Bladder microvascular endothelial cell (primary cell): ENCODE measurements at places on chromosomes 3 and 15. TPM values are rescaled to one million over a fixed set of nuclear protein-coding genes. Genes with fewer than 3 reads are reported as not detected.

The RAB11A gene
- 103 and 447 TPM in 2 replicates for total RNA-seq

The NAALADL2 gene
- total RNA-seq, result 0.44 and 0.65 TPM in 2 replicates

The GP5 gene
- 0.06 TPM in 1 of 2 replicates, not detected in the other for total RNA-seq

The GUCA1C gene
- total RNA-seq, result not detected in 2 replicates

The DYNLT2B gene
- 5.0 and 5.5 TPM in 2 replicates for total RNA-seq

The CCR3 gene
- not detected in 2 replicates for total RNA-seq

The DNAH1 gene
- total RNA-seq, result 1.5 and 7.0 TPM in 2 replicates

The AHSG gene
- total RNA-seq, result not detected in 2 replicates

The ZWILCH gene
- 16.5 and 18.8 TPM in 2 replicates for total RNA-seq

The CAPN3 gene
- total RNA-seq, result 0.32 and 0.94 TPM in 2 replicates

The LNP1 gene
- total RNA-seq, result 0.81 and 1.1 TPM in 2 replicates

The PSTPIP1 gene
- 0.13 TPM in 1 of 2 replicates, not detected in the other for total RNA-seq

The NUTM1 gene
- not detected in 2 replicates for total RNA-seq

The WDR93 gene
- under 0.01 TPM in 1 of 2 replicates, not detected in the other for total RNA-seq

The TAMM41 gene
- total RNA-seq, result 3.4 and 7.2 TPM in 2 replicates

The OR5H2 gene
- not detected in 2 replicates for total RNA-seq

The TM4SF1 gene
- total RNA-seq, result 1,004 and 1,541 TPM in 2 replicates

The CYP8B1 gene
- not detected in 2 replicates for total RNA-seq

The UBA7 gene
- 42.7 and 44.2 TPM in 2 replicates for total RNA-seq

The ACAN gene
- 0.25 and 8.9 TPM in 2 replicates for total RNA-seq

The KBTBD12 gene
- not detected in 2 replicates for total RNA-seq

The TM4SF18 gene
- 248 and 498 TPM in 2 replicates for total RNA-seq

The RLBP1 gene
- total RNA-seq, result not detected in 2 replicates

The CLEC3B gene
- total RNA-seq, result 0.49 and 0.57 TPM in 2 replicates

The COPS2 gene
- total RNA-seq, result 45.8 and 67.7 TPM in 2 replicates

The TTLL13 gene
- total RNA-seq, result 0.06 TPM in 1 of 2 replicates, not detected in the other

The NR2E3 gene
- 0.50 TPM in 1 of 2 replicates, not detected in the other for total RNA-seq

The ADGRG7 gene
- total RNA-seq, result not detected in 2 replicates

The EOGT gene
- 59.3 and 59.7 TPM in 2 replicates for total RNA-seq

The GALNT15 gene
- total RNA-seq, result 65.9 and 113 TPM in 2 replicates

The GCNT3 gene
- total RNA-seq, result not detected in 2 replicates

The PLIN1 gene
- total RNA-seq, result 0.06 TPM in 1 of 2 replicates, not detected in the other

The CFAP100 gene
- not detected in 2 replicates for total RNA-seq

The MUC4 gene
- total RNA-seq, result 0.06 TPM in 1 of 2 replicates, not detected in the other

The ACVR2B gene
- 1.9 and 5.7 TPM in 2 replicates for total RNA-seq

The TIMP4 gene
- total RNA-seq, result 0.82 and 0.97 TPM in 2 replicates

The ZPLD1 gene
- total RNA-seq, result not detected in 2 replicates

The PLSCR5 gene
- not detected in 2 replicates for total RNA-seq

The PLCB2 gene
- total RNA-seq, result 0.13 and 0.16 TPM in 2 replicates

The CCNL1 gene
- total RNA-seq, result 75.8 and 213 TPM in 2 replicates

The GP9 gene
- total RNA-seq, result not detected in 2 replicates

The C2CD4A gene
- under 0.01 and 1.3 TPM in 2 replicates for total RNA-seq

The EPHB3 gene
- total RNA-seq, result under 0.01 TPM in 2 replicates

The SNAP23 gene
- total RNA-seq, result 158 and 193 TPM in 2 replicates

The GOLGA8S gene
- total RNA-seq, result under 0.01 TPM in 1 of 2 replicates, not detected in the other

The FAM174B gene
- total RNA-seq, result 5.3 and 46.7 TPM in 2 replicates
